ENCODE measurements at places on chromosomes 3 and 15.
A peak's percentile ranks its signal among the peaks of the same experiment; 100 is the strongest.

DNA sequence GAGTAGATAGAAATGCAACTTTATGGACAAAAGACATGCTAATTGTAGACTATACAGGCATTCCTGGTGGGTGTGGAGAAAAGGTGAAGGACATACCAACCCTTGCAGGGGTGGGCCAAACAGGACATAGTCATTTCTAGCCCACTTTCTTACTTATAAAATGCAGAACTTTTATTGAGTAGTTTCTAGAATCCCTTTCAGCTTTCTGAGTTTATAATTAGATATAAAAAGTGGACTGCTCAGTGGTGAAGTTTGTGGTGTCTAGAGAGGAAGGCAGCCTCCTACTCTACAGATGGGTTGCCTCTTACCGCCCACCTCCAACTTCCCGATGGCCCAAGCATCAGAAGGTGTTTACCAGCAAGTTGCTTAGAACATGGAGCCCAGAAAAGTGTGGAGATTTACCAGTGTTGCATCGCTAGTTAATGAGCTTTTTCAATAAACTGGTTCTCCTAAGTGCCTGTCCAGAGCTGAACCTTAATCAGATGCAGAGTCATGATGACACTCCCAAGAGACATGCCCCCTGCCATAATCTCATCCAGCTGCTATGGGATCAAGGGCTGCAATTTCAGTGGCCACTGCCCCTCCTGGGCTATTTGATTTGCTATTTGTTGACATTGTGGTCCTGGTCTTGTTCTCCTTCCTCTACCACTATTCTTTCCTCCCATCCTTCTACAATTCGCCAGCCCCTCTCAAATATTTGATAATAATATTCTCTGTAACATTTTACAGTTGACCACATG is 77.5 kb upstream of the STRIT1 start:
- DNase-seq, result no peak

DNA sequence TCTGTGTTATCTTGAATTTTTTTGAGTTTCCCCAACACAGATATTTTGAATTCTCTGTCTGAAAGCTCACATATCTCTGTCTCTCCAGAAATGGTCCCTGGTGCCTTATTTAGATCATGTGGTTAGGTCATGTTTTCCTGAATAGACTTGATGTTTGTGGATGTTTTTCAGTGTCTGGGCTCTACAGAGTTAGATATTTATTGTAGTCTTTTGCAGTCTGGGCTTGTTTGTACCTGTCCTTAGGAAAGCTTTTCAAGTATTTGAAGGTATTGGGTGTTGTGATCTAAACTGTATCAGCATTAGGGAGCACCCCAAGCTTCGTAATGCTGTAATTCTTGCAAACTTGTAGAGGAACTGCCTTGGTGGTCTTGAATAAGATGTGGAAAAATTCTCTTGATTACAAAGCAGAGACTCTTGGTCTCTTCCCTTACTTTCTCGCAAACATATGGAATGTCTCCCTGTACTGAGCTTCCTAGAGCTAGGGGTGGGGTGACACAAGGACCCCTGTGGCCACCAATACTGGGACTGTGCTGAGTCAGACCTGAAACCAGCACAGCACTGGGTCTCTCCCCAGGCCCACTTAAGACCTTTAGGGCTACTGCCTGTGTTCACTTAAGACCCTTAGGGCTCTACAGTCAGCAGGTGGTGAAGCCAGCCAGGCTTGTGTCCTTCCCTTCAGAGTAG is 26.5 kb downstream of the TM4SF18 start:
- no peak for DNase-seq

DNA sequence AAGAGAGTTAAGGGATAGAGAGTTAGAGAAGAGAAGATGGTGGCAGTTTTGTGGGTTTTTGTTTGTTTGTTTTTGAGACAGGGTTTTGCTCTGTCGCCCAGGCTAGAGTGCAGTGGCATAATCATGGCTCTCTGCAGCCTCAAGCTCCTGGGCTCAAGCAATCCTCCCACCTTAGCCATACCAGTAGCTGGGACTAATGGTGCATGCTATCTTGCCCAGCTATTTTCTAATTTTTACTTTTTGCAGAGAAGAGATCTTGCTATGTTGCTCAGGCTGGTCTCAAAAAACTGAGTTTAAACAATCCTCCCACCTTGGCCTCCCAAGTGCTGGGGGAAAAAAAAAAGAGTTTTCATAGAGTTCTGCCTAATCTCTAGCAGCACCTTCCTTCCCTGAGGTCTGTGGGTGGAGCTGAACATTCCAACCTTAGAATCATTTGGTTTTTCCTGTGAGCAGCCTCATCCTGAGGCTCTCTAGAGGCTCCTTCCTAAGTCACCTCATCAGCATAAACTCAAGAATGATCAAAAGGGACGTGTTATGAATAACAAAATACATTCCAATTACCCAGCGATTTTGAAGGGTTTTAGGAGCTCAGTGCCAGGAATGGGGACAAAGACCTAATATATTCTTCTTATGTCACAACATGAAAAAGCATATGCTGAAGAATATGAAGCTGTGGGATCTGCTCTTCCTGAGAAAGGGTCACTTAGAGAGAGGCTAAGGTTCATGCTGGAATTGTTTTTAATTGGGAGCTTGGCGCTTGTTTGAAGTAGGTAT is 180.6 kb downstream of the LSAMP start:
- DNase-seq, result no peak

DNA sequence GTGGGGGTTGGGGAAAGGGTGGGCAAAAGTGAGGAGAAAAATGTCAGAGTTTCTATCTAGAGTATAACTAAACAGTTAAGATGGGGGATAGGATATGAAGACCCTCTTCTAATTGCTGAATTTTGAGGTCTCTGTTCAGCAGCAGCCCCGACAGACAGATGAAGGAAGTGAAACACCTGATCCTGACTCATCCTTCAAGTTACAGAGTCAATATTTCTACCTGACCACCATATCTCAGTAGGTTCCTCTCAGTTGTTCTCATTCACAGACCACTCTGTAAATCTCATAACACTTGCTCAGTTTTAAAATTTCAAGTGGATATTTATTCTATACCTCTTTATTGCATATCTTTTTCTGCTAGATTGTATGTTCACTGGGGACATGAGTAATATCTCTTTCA is 69.5 kb downstream of the CCDC54 start:
- DNase-seq, result no peak

DNA sequence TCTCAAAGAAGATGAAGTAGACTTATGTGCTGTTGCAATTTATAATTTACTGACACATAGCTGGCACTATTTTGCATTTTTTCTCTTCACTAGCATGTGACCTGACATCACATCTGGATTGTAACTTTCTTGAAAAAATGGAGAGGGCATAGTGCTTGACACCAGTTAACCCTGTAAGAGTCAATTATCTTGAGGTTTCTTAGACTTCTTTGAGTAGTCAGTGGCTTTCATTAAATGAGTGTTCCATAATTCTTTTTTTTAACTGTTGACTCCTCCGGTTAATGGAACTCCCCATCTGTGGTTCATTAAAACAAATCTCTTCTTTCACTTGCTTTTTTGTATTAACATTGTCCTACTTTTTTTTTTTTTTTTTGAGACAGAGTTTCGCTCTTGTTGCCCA is 16.9 kb upstream of the PRKCI start:
- DNase-seq, result no peak

GRCh38 chr3:46931631-46932331 is 44.8 kb downstream of the CCDC12 start:
- no peak for DNase-seq

DNA sequence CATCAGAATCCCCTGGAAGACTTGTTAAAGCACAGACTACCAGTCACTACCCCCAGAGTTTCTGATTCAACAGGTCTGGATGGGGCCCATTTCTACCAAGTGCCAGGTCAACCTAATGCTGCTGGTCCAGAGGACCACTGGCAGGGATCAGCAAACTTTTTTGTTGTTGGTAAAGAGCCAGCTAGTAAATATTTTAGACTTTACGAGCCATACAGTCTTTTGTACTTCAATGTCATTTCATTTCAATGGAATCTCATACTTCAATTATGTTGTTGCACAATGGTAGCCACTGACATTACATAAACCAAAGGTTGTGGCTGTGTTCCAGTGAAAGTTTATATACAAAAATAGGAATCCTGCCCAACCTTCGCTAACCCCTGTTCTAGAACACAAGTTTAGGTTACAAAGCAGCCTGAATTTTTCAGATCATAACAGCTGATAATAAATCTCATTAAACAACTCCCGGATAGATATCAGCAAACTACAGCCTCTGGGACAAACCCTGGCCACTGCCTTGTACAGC is 28.7 kb downstream of the ULK4 start:
- peak; percentile 29 for DNase-seq

GRCh38 chr3:32095431-32095830 is 11.0 kb upstream of the GPD1L start:
- no peak for DNase-seq

DNA sequence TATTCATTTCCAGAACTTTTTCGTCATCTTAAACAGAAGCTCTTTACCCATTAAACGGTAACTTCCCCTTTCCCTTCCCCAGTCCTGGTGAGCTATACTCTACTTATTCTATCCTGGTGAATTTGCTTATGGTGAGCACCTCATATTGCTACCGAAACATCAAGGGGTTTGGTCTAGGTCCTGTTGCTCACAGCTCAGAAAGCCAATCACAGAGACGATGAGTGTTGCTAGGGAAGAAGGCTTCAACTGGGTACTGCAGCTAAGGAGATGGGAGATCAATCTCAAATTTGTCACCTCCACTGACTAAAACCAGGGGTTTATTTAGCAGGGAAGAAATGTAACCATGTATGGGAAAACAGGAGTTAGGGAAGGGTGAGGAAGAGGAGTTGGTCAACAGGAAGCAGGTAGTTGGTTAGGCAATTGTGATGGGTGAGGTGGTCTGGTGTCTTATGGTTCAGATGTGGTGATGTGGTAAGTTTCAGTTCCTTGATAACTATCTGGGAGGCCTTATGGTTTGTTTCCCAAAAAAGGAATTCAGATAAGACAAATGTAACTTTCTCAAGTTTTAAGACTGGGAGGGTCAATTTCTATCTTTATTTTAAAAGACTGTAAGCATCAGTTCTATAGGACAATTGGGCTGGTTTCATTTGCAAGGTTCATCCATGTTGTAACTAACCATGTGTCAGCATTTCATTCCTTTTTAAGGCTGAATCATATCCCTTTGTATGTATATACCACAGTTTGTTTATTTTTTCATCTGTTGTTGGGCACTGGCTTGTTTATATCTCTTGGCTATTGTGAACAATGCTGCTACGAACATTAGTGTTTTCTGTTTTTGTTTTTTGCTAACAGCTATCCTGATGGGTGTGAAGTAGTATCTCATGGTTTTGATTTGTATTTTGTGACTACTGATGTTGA is 24.3 kb downstream of the ARHGAP11B start:
- DNase-seq, result no peak

DNA sequence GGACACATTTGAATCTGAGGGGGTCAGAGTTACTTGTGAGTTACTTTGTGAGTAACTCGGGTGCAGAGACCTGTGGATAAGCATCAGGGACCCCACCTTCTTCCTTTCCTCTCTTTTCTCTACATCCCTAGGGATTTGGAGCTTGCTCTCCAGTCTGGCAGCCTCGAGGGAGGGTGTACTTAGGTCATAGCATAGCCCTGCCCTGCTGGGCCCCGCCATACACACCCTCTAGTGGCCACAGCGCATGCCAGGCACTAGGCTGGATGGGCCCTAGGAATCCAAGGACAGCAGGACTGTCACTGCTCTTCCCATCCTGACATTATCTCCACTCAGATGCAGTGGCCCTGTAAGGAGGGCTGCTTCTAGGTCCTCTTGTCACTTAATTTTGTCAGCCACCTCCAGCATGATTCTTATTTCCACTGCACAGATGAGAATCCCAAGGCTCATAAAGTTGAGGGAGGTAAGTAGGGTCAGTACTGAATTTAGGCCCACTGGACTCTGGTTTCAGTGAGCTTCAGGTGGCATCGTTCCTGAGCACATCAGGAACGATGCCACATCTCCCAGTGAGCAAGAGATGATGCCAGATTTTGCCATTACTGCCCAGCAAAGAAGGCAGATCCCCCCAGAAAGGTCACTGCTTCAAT is 3.6 kb upstream of the SMAD6 start:
- DNase-seq, result peak; percentile 57

DNA sequence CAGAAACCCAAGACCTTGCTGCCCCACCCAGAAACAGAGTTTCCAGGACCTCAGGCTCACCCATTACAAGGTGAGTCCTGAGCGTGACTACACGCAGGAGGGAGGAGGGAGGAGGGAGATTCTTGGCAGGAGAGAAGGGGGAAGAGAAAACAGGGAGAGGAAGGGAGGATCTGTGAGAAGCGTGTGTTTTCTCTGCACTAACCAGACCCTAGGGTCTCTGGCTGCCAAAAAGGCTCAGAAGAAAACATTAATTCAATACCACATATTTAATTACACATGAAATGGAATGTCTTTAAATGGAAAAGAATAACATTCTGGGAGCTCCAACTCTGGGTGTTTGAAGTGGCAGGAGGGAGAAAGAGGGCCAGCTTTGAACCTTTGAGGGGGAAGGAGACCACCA is 309.0 kb downstream of the NTRK3 start:
- no peak for DNase-seq

DNA sequence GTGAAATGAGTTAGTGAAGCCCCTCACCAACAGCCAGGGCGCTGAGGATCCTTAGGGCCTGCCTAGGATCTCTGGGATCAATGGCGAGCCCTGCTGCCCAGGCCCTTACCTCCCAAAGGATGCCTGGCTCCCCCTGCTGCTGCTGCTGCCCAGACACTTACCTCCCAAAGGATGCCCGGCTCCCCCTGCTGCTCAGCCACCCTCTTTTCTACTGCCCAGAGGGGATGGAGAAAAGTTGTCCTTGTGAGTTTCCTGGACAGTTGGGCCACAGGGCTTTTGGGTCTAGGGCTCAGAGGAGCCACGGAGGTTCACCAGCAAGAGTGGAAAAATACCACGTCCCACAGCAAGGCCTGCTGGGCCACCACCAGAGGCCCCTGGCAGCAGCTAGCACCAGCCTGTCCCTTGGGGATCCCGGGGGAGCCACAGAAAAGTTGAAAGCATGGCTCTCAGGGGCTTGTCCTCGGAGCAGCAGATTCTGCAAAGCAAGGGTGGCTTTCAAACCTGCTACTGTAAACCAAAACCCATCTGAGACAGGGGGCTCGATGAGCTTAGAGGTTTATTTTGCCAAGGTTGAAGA is 59.4 kb downstream of the SLC6A6 start:
- no peak for DNase-seq

- DNase-seq, result no peak
Observed at GRCh38 chr15:32664796-32665195, 23.3 kb downstream of the SCG5 start.

DNA sequence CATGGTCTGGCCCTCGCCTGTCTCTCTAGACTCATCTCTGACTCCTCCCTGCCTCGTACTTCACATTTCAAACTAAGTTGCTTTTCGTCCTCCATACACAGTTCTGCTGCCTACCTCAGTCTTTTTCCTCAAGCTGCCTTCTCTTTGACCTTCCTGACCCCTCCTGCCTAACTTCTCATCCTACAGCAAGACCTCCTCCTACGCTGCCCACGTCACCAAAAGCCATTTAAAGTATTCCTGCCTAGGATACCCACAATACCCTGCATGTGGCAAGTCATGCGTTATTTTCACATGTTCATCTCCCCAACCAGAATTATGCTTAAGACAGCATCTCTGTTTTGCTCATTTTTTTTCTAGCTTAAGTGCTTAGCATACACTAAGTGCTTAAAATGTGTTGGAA is 56.7 kb downstream of the LHFPL4 start:
- DNase-seq, result no peak

All from T1000 (cell line).